ENCODE measurements at places on chromosomes 12 and 14.

DNA sequence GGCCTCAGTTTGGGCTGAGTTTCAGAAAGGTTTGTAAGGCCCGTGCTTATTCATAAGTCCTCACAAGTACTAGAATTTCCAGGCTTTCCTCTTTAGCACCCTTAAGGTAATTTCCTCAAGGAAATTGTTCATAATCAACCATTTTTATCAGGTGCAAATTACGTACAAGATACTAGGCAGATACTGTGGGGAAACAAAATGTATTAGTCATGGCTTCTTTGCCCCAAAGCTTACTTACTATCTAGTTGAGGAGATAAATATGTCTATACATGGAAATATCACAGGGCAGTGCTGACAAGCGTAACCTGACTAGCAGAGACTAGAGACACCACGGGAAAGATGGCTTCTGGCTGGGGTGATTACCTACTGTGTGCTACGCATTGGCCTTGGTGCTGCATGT is 22.5 kb downstream of the MAX start:
- no peak for DNase-seq

GRCh38 chr12:12880537-12880936 is 10.8 kb upstream of the GPRC5A start:
- DNase-seq = no peak

GRCh38 chr12:87305481-87305880 is 723.7 kb downstream of the C12orf50 start:
- DNase-seq = no peak

DNA sequence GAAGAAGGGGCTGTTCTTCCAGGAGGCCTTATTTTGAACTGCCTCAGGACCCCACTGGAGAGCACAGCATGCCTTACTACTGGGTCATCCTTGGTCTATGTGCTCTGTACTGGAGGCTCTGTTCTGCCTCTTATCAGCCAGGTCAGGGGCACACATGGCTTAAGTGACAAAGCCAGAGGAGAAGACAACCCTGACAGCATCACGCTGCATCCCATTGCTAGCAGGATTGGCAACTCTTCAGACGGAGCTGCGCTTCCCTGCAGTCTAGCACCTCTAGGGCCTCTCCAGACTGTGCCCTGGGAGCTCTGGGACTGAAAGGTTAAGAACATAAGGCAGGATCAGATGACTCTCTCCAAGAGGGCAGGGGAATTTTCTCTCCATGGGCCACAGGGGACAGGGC is 17.3 kb upstream of the TIGAR start:
- no peak for DNase-seq

DNA sequence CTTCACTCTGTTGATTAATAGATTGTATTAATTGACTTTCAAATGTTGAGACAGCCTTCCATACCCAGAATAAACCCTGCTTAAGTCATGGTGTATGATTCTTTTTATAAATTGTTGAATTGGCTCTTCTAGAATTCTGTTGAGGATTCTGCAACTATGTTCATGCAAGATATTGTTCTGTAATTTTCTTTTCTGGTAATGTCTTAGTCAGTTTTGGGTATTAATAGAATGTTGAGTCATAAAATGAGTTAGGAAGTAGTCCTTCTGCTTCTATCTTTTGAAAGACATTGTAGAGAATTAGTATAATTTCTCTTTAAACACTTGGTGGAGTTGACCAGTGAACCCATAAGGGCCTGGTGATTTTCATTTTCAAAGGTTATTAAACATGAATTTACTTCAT is 958.9 kb downstream of the LRFN5 start:
- DNase-seq = no peak

DNA sequence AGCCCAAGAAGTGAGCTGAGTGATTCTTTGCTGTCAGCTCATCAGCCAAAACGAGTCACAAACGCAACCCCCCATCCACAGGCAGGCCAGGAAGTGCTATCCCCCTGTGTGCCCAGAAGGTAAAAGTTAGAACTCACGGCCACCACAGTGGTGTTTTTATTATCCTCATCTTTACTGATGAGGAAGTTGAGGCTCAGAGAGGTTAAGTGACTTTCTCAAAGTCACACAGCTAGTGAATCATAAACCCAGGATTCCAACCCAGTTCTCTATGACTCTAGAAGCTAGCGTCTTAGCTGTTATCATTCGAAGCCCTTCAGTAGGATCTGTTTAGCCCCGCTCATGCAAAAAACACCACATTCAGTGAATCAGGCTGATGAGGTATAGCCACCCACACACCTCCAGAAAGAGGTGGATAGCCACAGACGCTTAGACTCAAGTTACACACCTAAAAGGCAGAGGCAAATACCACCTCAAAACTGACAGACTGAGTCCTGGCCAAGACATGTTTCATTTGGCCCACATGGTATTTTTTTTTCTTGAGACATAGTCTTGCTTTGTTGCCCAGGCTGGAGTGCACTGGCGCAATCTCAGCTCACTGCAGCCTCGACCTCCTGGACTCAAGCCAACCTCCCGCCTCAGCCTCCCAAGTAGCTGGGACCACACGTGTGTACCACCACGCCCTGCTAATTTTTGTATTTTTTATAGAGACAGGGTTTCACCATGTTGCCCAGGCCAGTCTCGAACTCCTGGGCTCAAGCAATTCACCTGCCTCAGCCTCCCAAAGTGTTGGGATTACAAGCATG is 100.7 kb downstream of the SCARB1 start:
- DNase-seq = no peak
